Right ventricle myocardium inferior (tissue), 1 donor: ENCODE measurements at places on chromosomes 16 and 17. TPM values are rescaled to one million over a fixed set of nuclear protein-coding genes. Genes with fewer than 3 reads are reported as not detected.

MYH2 gene
- not detected for total RNA-seq

PARN gene
- 17.2 TPM for total RNA-seq

BAHCC1 gene
- total RNA-seq = 9.9 TPM

BEAN1 gene
- 2.4 TPM for total RNA-seq

TEDC2 gene
- 0.95 TPM for total RNA-seq

SHCBP1 gene
- 1.0 TPM for total RNA-seq

CIITA gene
- 11.0 TPM for total RNA-seq

KRTAP2-3 gene
- total RNA-seq = not detected

ZNF821 gene
- total RNA-seq = 2.5 TPM

HASPIN gene
- 0.22 TPM for total RNA-seq

NPW gene
- total RNA-seq = not detected

SLC12A3 gene
- total RNA-seq = not detected

KRT33A gene
- not detected for total RNA-seq

GALK1 gene
- 23.8 TPM for total RNA-seq

TMEM114 gene
- total RNA-seq = not detected

FBF1 gene
- 3.5 TPM for total RNA-seq

IFI35 gene
- total RNA-seq = 15.9 TPM

STH gene
- total RNA-seq = not detected

SLC16A13 gene
- 1.8 TPM for total RNA-seq
